Astrocyte of the cerebellum (primary cell): ENCODE measurements at places on chromosomes 3 and 15.

DNA sequence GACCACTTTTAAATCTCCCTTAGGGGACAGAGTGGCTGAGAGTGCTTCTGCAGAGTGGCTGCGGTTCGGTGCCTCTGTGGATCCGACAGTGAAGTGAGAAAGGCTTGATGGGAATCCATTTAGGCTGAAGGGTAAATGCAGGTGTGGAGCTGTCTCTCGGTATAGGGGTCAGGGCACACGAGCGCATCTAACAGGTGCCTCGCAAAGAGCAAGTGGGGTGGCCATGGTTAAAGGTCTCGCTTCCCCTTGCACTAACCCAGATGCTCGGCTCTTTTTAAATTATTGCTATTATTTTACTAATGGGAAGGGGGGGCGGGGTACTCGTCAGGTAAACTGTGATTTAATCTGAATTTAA lies 598 bp upstream of the GJD2 start:
- DNase-seq = no peak

- peak; percentile 5 for DNase-seq
Measured at GRCh38 chr3:17639257-17639656, 103.2 kb downstream of the TBC1D5 start.

- DNase-seq = no peak
Measured at GRCh38 chr3:48634661-48635221, 520 bp downstream of the SLC26A6 start.

DNA sequence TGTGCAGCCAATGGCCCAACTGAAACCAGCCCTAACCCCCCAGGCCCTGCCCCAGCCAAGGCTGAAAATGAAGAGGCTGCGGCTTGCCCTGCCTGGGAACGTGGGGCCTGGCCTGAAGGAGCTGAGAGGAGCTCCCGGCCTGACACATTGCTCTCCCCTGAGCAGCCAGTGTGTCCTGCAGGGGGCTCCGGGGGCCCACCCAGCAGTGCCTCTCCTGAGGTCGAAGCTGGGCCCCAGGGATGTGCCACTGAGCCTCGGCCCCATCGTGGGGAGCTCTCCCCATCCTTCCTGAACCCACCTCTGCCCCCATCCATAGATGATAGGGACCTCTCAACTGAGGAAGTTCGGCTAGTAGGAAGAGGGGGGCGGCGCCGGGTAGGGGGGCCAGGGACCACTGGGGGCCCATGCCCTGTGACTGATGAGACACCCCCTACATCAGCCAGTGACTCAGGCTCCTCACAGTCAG lies 11.2 kb downstream of the MAP1A start:
- no peak for DNase-seq
